ENCODE measurements at places on chromosomes 5 and 9.

GRCh38 chr9:116182876-116183275, 29.3 kb downstream of the PAPPA start:
- DNase-seq, result no peak

DNA sequence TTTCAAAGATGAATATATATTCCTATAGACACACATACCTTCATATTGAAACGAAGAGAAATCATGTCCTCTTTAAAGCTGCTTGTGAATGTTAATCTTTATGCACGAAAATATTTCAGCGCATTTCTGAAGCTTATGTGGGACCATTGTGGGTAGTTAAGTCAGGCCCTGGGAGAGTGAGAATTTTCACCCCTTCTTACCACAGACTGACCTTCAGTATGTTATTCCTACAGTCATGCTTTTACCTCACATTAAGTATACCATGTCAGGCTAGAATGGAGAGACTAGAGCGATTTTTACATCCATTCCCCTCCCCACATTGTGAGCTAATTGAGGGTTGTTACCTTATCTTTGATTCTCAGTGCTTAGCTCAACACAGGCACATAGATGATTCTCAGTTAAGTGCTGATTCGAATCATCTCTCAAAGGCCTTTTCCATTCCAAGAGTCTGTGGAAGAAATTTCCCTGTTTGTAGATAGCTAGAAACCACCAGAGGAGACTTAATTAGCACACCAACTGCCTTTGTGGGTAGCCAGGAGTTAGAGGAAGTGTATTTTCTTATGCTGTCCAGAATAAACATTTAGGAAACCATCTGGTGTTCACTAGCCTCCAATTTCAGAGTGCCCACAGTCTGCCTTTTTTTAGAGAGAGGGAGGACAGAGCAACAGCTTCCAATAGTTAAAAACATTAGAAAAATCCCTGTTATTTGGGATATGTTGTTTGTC, 110.5 kb downstream of the MEGF10 start:
- DNase-seq, result no peak

- DNase-seq, result no peak
Measured at GRCh38 chr5:83000428-83000827, 76.8 kb downstream of the TMEM167A start.

GRCh38 chr9:89543111-89543510, 45.2 kb upstream of the SEMA4D start:
- DNase-seq, result no peak

GRCh38 chr9:78041971-78042370, 10.4 kb upstream of the GNAQ start:
- no peak for DNase-seq

All from cortex of kidney (tissue), 1 donor.